ENCODE measurements at places on chromosomes 2 and 18. TPM values are rescaled to one million over a fixed set of nuclear protein-coding genes. Genes with fewer than 3 reads are reported as not detected.

The SLC40A1 gene
- not detected for total RNA-seq

The ZBTB7C gene
- total RNA-seq, result not detected

DNA sequence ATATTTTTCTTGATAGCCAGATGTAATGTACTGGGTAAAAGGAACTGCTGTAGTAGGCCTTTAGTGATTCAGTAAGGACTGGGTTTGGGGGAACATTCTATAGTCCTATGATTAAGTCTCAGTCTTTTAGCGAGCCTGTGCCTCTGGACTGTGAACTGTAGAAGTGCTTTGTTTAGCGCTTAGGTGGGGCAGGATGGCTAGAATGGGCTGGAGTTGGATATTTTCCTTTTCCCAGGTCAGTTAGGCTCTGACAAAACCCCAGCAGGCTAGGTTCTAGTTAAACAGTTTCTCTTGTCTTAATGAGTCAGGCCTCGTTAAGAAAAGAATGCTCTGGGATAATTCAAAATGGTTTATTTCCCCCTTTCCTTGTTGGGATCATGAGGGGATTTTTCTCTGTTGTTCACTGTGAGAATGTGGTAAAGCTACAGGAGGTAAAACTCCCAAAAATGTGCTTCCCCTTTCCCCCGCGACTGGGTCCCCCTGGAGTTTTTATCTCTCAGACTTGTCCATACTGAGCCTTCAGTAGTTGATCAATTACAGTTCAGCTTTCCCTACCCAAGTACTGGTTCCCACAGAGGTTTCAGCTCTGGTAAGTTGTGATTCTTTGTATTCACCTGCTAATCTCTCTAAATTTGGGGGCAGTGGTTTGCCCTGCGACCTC, 31.5 kb downstream of the EHBP1 start:
- no peak for DNase-seq

GRCh38 chr2:8431446-8432125, 250.3 kb upstream of the ID2 start:
- DNase-seq, result no peak
